ENCODE measurements at places on chromosomes 6 and 20. TPM values are rescaled to one million over a fixed set of nuclear protein-coding genes. Genes with fewer than 3 reads are reported as not detected.

The LAMP5 gene
- polyA plus RNA-seq, result 1.0 TPM

GRCh38 chr6:156396068-156396771 lies 381.0 kb upstream of the ARID1B start:
- DNase-seq, result no peak

- no peak for DNase-seq
Observed at GRCh38 chr20:50245498-50246366, 55.1 kb downstream of the CEBPB start.

The SLC32A1 gene
- not detected for polyA plus RNA-seq

DNA sequence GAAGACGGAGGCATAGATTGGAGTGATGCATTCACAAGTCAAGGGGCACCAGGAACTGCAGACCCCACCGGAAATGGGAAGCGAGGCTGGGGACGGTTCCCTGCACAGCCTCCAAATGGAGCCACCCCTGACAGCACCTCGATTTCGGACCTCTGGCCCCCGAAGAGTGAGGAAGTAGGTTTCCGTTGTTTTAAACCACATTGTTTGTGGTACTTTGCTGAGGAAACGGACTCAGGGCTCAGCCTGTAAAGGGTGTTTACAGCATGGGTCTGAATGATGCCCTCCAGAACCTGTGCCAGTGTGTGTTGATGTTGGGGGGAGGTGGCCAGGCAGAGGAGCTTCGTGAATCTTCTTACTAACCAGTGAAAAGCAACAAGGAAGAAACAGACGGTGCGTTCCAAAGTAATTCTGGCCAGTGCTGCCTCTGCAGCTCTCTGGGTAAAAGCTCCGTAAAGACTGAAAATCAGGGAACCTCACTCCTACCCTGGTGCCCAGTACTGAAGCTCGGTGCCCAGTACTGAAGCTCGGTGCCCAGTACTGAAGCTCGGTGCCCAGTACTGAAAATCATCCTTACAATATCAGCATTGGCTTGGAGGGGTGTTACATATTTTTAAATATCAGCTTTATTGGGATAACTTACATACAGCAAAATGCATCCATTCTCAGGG lies 30.1 kb upstream of the CCR6 start:
- DNase-seq, result no peak

The RAB32 gene
- polyA plus RNA-seq, result 26.4 TPM

DNA sequence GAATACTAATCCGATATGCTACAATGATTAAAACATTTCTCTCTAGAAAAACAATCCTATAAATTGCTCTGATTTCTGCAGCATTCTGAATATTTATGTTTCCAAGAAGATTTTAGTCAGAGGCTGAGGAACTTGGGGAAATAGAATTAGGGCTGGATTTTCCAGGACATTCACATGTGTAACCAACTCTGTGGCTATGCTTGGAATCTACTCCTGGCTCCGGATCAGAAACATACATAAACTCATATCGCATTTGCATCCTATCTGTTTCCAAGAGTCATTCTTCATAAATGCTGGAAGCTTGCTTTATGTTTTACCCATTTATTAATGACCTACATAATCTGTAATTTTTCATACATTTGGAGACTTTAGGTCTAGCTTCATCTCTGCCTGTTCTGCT lies 459.9 kb upstream of the MARCKS start:
- no peak for DNase-seq

- DNase-seq, result peak; percentile 33
Observed at GRCh38 chr20:21615617-21616080, 89.8 kb upstream of the PAX1 start.

- no peak for DNase-seq
Observed at GRCh38 chr20:24911461-24911860, 37.6 kb upstream of the CST7 start.

The PAX1 gene
- not detected for polyA plus RNA-seq

The GJA1 gene
- polyA plus RNA-seq, result 95.5 TPM

The IMPG1 gene
- 0.77 TPM for polyA plus RNA-seq

- no peak for DNase-seq
Observed at GRCh38 chr6:52591832-52592231, 15.0 kb upstream of the TRAM2 start.

DNA sequence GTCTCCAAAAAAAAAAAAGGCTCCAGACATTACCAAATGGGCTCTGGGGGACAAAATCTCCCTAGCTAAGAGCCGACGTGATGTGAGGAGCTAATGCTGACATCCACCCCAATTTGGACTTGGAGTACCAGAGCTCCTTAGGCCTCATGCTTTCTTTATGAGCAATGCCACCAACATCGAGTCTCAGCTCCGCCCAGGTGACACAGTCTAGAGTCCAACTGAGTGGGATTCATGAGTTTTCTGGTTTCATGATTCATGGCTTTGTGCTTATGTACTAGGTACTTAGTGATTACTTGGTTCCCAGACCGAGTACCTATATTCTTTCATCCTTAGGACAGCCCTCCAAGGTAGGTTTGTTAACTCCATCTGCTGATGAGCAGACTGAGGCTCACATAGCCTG lies 4.4 kb downstream of the ANKRD60 start:
- DNase-seq, result no peak

GRCh38 chr6:25369036-25369432 lies 89.9 kb downstream of the CARMIL1 start:
- peak; percentile 23 for DNase-seq

The DYNLRB1 gene
- 175 TPM for polyA plus RNA-seq

GRCh38 chr6:82569022-82569421 lies 205.4 kb downstream of the TPBG start:
- DNase-seq, result no peak

- DNase-seq, result peak; percentile 38
Observed at GRCh38 chr20:1232286-1233111, 6.7 kb downstream of the RAD21L1 start.

The MLN gene
- not detected for polyA plus RNA-seq

DNA sequence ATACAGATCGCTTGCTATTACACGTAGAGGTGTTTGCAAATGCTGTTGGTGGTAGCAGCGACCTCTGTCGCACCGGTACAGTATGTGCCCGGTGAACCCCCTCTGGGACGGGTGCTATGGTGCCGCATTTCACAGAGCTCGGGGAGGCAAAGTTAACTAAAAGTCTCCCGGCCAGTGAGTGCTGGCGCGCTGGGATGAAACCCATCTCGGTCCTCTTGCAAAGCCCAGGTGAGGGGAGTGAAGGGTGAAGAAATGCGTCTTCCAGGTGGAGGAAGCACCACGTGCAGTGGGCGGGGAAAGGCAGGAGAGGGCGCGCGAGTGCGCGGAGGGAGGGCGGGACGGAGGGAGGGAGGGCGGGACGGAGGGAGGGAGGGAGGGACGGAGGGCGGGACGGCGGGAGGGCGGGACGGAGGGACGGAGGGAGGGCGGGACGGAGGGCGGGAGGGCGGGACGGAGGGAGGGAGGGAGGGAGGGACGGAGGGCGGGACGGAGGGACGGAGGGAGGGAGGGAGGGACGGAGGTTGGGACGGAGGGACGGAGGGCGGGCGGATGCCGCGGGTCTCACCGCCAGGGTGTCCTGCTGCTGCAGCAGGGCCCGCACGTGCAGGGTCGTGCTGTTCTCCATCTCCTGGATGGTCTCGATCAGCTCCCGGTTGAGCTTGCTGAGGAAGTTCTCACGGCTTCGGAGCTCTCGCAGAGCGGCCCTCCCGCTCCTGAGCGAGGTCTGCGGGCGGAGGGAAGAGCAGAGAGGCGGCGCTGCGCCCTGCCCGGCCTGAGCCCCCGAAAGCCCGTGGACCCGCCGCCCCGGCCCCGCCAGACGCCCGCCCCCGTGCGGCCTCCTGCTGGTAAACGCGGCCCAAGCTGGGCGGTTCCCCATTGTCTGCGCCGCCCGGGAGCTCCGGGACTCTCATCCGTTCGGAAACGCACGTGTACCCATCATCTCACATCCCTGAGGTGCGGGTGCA lies 11.7 kb downstream of the C20orf96 start:
- DNase-seq, result no peak

DNA sequence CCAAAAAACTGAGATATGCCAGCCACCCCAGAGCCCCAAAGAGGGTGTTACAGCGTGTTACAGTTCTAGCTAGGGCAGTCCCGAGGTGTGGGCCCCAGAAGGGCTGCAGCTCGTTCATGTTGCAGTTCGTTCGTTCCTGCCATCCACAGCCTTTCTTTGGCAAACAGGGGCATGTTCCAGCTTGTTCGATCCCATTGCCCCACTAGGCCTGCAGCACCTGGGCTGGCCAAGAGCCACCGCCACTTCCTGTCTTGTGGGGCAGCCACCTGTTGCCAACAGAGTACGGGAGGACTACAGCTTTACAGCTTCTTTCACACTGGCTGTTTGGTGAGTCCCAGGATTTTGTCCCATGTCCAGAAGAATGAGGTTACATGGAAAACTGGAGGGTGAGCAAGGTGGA lies 198.1 kb downstream of the MMUT start:
- no peak for DNase-seq

- no peak for DNase-seq
Observed at GRCh38 chr6:27759930-27760329, 152.3 kb downstream of the OR2B2 start.

- no peak for DNase-seq
Observed at GRCh38 chr20:51059862-51060261, 37.0 kb upstream of the KCNG1 start.

DNA sequence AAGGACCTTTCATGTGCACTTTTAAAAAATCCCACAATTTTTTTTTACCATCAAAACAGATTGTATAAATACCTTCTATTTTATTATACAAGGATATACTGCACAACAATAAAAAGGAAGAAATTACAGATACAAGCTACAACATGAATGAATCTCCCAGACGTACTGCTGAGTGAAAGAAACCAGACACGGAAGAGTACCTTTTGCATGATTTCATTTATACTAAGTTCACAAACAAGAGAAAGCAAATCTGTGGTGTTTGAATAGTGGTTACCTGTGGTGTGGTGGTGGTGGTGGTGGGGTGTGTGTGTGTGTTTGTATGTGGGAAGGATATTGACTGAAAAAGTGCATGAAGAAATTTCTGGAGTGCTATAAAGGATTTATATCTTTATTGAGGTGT lies 6.8 kb upstream of the PLCB4 start:
- DNase-seq, result no peak

The SPATS1 gene
- 0.64 TPM for polyA plus RNA-seq

The MYCT1 gene
- 38.1 TPM for polyA plus RNA-seq

The BPI gene
- polyA plus RNA-seq, result 0.88 TPM

The TCF21 gene
- 206 TPM for polyA plus RNA-seq

- DNase-seq, result no peak
Observed at GRCh38 chr6:131367206-131367873, 205.7 kb upstream of the ARG1 start.

The IL17A gene
- polyA plus RNA-seq, result not detected

GRCh38 chr6:43254138-43254817 lies 11.0 kb downstream of the TTBK1 start:
- no peak for DNase-seq

The CNBD2 gene
- 0.76 TPM for polyA plus RNA-seq

GRCh38 chr6:125207956-125208355 lies 54.4 kb downstream of the TPD52L1 start:
- DNase-seq, result no peak

DNA sequence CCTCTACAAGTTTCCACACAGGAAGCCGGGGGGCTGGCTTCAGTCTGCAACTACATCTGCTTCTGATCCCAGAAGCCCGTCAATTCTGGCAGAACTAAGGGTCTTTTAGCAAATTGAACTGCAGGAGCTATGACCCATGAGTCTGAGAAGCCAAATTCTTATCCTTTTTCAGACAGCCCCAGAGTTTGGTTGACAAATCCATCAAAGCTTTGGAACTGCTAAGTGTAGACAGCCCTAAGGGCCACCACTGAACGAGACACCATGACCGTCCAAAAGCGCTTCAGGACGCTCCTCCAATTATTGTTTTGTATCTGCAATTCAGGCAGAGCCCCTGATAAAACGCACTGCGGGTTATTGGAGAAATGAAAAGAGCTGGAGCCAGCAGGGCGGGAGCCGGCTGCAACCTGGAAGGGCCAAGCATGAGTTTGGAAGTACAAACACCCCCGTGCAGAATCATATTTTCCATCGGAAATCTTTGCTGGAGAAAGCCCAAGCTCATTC lies 67.1 kb downstream of the GNAS-AS1 start:
- peak; percentile 8 for DNase-seq

DNA sequence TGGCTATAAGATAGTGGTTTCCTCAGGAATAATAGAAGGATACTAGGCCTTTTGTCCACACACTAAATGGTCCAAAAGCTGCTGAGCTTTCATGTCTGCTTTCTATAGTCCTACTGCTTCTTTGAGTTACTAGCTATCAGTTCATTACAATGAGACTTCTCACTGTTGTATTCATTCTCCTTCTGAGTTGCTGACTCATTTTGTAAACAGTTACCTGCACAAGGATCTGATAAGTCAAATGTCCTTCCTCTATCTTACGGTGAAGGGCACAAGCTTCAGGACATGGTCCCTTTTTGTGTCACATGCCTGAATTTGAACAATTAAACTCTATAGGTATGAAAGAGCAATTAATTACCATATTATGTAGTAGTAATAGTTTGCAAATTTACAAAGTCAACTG lies 90.5 kb downstream of the MAN1A1 start:
- no peak for DNase-seq

DNA sequence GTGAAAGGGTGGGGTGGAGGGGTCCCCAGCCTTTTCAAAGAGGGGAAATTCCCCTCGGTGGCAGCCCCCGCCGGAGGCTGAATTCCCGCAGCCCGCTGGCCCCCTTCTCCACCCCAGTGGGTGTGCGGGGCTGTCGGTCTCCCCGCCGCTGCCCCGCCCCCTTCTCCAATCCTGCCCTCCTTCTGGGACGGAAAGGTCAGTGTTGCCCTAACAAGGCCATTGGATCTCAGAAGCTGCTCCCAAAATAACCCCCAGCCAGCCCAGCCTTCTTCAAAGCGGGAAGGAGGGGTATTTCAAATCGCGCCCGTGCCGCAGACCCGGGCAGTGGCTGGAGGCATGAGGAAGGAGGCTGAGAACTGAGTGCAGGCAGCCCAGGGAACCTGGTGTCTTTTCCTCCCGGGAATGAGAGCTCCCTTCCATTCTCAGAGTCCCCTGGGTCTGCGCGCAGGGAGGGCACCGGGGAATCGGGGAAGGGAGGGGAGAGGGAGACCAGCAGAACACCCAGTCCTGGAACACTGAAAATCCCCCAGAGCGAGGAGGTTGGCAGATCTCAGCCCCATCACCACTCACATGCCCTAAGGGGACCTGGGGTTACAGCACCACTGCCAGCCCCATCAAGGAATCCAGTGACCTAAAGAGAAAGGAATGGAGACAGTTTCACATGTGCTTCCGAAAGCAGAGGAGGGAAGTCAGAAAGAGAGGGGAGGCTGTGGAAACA lies at the start of gene JPH2:
JPH2 (minus strand) TSS at position 135 of the 718 bp plus-strand sequence. CDS start 483 bp downstream, outside the sequence.
- no peak for DNase-seq

GRCh38 chr20:41366546-41367392 lies at the start of gene EMILIN3:
TSS of gene EMILIN3 (minus strand) at chr20:41366818. CDS start at chr20:41366634, 184 bp downstream.
- no peak for DNase-seq

- no peak for DNase-seq
Observed at GRCh38 chr6:25270559-25270958, 8.6 kb upstream of the CARMIL1 start.
